ENCODE measurements at places on chromosomes 12 and 14.

DNA sequence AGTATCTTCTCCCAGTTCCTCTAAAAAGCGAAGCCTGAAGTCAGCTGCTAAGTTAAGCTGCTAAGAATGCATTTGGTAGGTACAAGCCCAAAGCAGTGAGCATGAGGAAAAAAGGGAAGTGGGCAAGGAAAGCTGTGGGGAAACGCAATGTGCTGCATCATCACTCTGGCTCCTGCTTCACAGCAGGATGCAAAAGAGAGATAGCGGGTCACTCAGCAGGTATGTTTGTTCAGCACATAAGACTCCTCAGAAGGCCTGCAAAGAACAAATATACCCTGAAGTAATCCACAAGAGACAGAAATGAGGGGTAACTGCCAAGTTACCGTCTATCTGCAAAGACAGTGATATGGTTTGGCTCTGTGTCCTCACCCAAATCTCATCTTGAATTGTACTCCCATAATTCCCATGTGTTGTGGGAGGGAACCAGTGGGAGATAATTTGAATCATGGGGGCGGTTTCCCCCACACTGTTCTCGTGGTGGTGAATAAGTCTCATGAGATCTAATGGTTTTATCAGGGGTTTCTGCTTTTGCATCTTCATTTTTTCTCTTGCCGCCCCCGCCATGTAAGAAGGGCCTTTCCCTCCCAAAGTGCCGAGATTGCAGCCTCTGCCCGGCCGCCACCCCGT is 127.4 kb upstream of the EGLN3 start:
- no peak for DNase-seq

- no peak for DNase-seq
Measured at GRCh38 chr12:9960590-9960989, 10.6 kb upstream of the CLEC12A start.

- DNase-seq: no peak
Measured at GRCh38 chr12:124861492-124861891, 2.2 kb downstream of the SCARB1 start.

DNA sequence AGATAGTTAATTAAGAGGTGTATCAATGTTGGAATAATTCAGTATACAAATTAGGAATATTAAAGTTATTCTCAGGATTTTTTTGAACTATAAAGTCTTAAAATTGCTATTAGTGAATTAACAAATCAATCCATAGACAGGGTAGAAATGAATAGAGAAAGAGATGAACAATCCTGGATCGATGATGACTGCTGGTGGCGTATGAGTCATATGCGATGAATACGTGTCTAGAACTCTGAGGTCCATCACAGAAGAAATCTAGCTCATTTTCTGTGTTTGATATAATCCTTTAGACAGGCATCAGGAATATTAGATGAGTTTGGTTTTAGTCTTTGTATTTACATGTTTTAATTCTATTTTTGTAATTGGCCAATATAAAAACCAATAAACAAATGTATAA is 85.4 kb upstream of the RTL1 start:
- DNase-seq: no peak

- DNase-seq: no peak
Measured at GRCh38 chr14:56709201-56709600, 101.1 kb downstream of the OTX2 start.

GRCh38 chr12:51185171-51185717 is 12.3 kb upstream of the TFCP2 start:
- no peak for DNase-seq

GRCh38 chr12:109892165-109892715 is 7.8 kb upstream of the TCHP start:
- no peak for DNase-seq

DNA sequence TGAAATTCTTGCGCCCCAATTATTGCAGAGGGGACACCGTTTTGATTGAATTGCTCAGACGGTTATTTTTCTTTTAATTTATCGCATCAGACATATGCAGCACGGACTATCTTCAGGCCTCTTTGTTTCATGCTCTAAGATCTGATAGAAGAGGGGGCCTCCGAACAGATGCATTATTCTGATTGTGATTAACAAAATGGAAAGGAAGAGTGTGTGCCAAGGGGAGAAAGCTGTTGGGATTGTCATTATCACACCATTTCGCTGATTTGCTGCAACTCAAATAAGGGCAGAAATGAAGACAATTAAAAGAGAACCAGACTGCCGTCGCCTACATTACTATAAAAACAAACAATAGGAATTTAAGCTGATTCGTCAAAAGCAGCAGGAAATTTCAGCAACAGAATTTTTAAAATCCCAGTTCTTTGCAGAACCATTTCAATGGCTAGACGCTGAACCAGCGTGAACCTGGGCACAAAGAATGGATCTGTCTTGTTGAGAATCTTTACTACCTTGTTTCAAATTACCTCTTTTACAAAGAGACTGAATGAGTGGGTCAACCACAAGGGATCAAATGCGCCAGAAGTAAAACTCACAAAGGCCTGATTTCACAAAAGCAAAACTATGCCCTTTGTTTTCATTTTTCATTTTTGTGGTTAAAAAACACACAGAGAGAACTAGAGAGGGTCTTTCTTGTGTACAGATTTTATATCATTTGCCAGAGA is 30.6 kb downstream of the TMEM132D start:
- no peak for DNase-seq

DNA sequence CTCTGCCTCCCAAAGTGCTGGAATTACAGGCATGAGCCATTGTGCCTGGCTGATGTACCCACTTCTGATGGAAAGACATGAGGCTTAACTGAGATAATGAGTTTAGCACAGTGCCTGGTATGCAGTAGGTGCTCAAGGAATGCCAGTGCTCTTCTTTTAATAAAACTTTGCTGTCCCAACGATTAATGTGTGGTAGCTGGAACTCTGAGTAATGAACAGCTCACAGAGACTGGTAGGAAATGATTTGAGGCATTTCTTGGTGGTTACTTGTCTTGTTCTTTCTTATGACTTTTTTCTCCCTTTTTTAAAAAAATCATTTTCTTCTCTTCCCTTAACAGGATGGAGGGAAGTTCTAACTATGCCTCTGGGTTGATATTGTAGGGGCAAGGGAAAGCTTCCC is 235.7 kb upstream of the PWP1 start:
- DNase-seq: no peak

GRCh38 chr14:38209572-38210557 is 2.2 kb downstream of the SSTR1 start:
- DNase-seq: no peak

GRCh38 chr12:45745861-45746277 is 16.4 kb downstream of the ARID2 start:
- no peak for DNase-seq

DNA sequence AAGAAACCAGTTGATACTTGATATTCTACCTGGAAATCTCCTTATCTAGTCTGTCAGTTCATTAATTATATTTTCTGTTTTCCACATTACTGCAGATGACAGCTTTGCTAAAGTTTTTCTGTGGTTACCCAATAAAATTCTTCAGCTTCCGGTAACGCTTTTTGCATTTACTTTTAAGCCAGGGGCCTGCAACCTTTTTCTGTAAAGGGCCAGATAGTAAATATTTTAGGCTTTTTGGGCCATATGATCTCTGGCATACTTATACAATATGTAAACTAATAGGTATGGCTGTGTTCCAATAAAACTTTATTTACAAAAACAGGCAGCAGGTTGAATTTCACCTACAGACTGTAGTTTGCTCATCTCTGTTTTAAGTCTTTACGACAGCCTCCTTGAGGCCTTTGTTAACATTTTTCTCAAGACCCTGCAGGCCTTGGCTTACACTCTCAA is 48.3 kb downstream of the SPATS2 start:
- no peak for DNase-seq

- DNase-seq: no peak
Measured at GRCh38 chr12:132021965-132022364, 72.2 kb downstream of the EP400 start.

DNA sequence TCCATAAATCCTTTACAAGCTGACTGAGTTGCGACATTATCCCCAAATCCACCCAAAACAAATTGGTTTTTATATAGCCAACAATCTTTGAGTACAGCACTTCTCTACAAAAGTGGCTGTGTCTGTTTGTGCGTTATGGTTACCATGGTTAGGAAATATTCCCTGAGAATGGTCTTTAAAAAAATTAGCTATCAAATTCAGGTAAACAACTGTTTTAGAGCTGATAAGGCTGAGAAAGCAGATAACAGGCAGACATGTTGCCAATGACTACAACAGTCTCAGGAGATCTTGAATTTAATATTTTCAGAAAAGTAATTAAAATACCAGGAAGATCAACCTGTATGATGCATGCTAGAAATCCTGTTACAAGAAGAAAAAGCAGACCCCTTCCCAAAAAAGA is 248.0 kb downstream of the RASSF9 start:
- no peak for DNase-seq

- DNase-seq: no peak
Measured at GRCh38 chr14:29446971-29447370, 480.7 kb downstream of the PRKD1 start.
